ENCODE measurements at places on chromosomes 3 and 15.

DNA sequence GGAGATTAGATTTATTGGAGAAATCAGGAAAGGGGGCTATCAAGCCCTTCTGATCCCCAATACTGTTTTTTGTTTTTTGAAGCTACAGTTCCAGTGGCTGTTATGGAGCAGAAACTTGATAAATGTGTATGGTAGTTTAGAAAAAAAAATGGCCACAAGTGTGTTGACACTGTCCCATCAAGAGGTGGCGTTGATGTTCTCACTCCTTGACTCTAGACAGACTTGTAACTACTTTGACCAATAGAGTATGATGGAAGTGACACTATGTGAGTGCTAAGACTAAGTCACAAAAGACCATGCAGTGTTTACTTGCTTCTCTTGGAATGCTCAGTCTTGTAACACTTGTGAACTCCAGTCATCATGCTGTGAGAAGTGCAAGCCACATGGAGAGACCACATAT is 356.7 kb downstream of the PDCD6IP start:
- no peak for DNase-seq

- DNase-seq, result no peak
These were observed 767 bp downstream of the GLT8D1 start for GRCh38 chr3:52704611-52705437.

DNA sequence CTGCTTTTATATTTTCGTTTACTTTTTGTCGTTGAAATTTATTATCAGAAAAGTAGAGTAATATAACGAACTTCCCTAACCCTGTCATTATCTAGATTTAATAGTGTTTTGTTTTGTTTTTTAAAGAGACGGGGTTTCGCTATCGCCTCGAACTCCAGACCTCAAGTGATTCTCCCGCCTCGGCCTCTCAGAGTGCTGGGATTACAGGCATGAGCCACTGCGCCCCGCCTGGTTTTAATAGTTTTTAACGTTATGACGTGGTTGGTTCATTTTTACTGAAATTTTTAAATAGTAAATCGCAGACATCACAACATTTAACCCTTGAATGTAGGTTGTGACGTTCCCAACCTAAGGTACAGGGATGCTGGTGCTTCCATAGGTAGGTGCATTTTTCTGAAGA is 1.0 kb downstream of the NGRN start:
- DNase-seq, result no peak

DNA sequence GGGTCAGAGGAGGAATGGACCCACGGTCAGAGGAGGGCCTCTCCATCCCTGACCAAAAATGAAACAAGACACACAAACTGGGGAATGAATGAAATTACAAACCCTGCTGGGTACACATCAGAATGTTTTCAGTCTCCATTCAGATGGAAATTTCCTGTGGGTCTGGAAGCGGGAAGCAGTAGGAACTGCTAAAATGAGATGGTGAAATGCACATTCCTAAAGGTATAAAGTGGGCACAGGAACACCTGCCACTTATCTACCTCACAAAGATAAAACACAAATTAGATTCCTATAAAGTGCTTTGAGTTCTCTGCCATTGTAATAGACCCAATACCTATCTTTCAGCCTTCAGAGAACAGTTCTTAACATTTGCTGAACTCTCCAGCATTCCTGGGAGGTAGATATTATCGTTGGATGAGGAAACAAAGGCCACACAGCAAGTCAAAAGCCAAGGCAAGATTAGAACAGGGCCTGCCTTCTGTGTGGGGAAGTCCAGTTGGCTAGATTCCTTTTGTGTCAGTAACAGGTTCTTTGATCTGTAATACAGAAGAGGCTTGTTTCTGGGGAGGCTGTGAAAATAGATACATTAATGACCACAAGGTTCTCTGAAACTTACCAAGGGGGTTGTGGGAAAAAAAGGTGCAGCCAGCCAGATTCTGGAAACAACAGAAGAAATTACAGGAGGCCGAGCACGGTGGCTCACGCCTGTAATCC is 98.4 kb downstream of the IGF2BP2 start:
- DNase-seq, result no peak

DNA sequence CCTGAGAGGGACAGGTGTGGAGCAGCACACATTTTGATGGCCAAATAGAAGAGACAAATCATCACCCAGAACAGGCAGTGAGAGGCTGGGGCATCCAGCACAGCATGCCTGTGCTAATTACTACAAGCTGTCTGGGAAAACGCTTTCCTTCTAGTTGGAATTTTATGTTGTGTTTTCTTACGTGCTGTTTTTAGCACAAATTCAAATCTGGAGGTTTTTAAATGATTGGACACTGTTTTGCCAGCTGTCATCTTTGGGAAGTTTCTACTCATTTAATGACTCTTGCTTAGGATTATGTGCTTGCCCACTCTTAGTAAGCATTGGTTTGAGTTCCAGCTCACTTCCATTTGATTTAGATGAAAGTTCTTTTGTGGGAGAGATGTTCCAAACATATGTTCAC is 43.5 kb downstream of the EAF1 start:
- DNase-seq, result no peak
